SW480 (cell line): ENCODE measurements at places on chromosomes 2 and 18.
A peak's percentile ranks its signal among the peaks of the same experiment; 100 is the strongest.

- no peak for DNase-seq
These were observed 52.5 kb upstream of the STAM2 start for GRCh38 chr2:152227969-152228592.

DNA sequence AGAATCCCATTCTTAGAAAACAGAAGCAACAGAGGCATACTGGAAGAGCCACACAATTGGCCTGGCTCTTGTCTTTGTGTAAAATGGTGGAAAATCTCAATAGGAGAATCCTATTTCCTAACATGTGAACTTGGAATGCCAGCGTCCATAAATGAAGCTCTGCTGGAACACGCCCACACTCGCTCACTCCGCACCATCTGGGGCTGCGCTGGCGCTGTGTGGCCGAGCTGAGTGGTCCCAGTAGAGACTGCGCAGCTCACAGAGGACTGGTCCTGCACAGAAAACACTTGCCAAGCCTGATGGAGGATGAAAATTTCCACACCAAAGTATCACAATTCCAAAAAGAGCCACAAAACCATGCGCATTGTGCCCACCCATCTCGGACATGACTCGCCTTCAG is 56.2 kb downstream of the PXDN start:
- DNase-seq: no peak

DNA sequence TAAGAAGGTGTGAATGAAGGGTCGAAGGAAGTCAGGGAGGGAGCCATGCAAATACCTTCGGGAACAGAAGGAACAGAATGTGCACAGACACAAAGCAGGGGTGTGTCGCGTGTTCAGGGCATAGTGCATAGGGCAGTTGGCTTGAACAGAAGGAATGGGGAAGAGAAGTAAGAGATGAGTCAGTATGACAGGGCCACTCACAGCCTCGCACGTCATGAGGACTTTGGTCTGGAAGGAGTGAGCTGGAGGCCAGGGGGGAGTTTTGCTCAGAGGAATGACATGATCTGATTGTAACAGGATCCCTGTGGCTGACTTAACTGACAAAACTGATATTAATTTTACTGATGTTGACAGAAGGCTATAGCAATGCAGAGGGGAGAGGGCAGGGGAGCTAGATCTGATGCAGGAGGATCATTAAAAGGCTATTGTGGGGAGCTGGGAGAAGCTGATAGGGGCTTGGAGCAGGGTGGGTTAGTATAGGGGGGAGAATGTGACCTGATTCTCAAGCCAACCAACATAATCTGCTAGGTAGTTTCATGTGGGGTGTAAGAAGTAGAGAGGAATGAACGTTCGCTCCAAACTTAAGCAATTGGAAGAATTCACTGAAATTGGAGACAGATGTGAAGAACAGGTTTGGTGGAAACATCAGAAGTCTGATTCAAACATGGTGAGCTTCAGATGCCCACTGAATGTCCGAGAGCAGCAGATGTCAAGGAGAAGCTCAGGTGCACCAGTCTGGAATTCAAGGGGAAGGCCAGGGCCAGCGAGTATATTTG is 60.4 kb upstream of the COPS8 start:
- DNase-seq: peak; percentile 78

DNA sequence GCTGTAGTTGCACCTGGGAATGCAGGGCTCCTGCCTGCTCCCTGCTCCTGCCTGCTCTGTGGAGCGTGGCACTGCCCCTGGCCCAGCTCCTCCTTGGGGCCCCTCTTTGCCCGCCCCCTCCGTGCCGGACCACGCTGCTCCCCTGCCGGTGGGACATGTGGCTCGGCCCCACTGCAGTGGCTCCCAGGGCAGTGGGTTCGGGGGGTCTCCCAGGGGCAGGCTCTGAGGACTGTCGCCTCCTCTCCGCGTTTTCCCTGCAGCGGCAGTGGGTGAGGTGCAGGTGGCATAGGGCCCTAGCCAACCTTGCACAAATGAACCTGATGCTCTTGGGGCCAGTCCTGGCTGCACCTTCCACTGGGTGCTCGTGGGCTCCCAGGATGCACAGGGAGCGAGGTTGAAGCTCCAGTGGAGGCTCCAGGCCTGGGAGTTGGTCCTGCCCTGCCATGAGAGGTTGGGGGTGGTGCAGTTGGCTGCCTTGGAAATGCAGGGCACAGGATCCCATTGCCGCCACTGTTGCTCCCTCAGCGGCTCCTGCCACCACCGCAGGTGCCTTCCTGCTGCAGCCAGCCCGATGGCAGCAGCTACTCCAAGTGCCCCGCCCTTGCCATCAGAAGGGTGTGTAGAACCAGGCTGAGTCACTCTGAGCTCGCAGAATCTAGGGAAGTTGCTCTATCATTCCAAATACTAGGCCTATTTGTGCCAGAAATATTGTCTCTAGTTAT is 313.1 kb upstream of the SYT4 start:
- peak; percentile 1 for DNase-seq

- no peak for DNase-seq
These were observed 163.5 kb upstream of the SALL3 start for GRCh38 chr18:78816114-78816513.

GRCh38 chr18:78972930-78973331 is 6.7 kb upstream of the SALL3 start:
- DNase-seq: no peak

- no peak for DNase-seq
These were observed 238.8 kb downstream of the SMAD2 start for GRCh38 chr18:47691611-47692010.

- no peak for DNase-seq
These were observed 77.0 kb downstream of the CTIF start for GRCh38 chr18:48615566-48616401.

GRCh38 chr2:118470297-118470696 is 377.2 kb downstream of the EN1 start:
- DNase-seq: no peak

- peak; percentile 60 for DNase-seq
These were observed 2.3 kb upstream of the VSNL1 start for GRCh38 chr2:17538022-17538843.

- DNase-seq: peak; percentile 76
These were observed at the start of gene PSD4 for GRCh38 chr2:113173542-113174375. PSD4 (plus strand) TSS chr2:113173971; CDS start chr2:113182457, 8,486 bp downstream.

DNA sequence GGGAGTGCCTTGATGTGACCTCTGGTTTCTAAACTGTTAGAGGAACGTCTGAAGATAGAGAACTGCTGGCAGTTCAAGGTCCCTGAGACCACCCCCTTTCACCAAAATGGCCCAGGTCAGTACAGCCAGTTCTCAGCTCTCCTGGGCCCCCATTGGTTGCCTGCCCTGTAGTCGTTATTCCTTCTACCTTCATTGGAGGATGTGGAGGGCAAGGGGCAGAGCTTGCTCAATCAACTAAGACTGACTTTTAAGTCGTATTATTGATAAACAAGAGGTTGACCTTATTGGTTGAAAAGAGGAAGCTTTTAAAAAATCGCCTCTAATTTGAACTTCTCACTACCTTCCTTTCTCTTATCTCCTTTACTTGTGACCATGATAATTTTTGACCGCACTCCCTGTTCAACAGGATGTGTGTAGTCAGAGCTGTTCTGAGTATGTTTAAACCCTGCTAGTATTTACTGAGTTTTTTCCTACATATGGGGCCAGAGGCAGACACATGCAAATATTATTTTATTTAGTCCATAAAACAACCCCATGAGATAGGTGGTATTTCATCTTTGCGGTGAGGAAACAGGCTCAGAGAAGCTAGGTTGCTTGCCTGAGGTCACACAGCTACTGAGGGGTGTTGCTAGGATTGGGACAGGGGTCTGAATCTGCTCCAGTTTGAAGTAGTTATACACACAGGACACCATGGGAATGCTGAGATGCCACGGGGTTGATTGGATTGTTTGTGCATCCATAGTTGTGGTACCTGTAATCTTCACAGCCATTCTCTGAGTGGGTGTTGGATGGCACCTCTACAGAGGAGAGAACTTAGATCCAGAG is 65.9 kb downstream of the TMEM247 start:
- no peak for DNase-seq

- DNase-seq: no peak
These were observed 104.3 kb downstream of the NDUFA10 start for GRCh38 chr2:239920693-239921365.

GRCh38 chr2:174699993-174700766 is 64.1 kb downstream of the CHRNA1 start:
- peak; percentile 62 for DNase-seq

- DNase-seq: no peak
These were observed 139.4 kb downstream of the SEPTIN10 start for GRCh38 chr2:109474319-109474825.

GRCh38 chr2:218605432-218605831 is 2.3 kb upstream of the PLCD4 start:
- DNase-seq: no peak

DNA sequence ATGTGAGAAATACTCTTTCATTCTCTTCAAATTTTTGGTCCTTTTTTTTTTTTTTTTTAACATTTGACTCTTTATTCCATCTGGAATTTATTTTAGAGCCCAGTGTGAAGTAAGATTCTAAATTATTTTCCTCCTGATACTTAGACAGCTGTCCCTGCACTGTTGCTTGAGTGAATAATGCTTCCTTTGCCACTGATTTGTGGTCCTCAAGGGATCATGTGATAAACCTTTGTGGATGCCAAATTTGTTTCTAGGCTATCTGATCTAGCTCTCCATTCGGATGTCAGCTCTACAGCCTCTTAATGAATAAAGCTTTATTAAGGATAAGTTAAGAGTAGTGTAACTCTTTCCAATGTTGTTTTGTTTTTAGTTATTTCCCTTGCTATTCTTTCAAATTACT is 142.3 kb downstream of the SMAD7 start:
- no peak for DNase-seq

GRCh38 chr2:8485736-8486135 is 196.1 kb upstream of the ID2 start:
- no peak for DNase-seq

GRCh38 chr2:127453013-127453391 is 34.8 kb downstream of the PROC start:
- no peak for DNase-seq

DNA sequence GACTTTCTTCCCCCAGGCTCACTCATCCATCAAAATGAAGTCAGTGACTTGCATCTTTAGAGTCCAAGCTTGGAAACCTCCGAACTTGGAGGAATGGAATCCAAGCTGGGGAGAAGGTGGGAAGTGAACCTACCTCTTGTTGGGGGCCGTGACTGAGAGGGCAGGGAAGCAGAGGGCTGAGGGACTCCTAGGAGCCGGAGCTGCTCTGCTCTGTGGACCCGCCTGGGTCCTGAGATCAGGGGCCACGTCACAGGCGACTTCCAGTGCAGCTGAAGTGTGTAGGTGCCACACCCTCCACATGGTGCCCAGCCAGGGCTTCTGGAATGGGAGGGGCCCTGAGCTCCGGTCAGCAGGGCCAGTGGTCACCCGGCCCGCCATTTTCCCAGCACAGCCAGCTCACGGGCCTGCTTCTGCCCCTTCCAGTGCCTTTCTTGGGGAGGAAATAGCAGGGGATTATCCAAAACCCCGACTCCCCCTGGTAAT is 63.4 kb upstream of the OTOS start:
- DNase-seq: no peak

DNA sequence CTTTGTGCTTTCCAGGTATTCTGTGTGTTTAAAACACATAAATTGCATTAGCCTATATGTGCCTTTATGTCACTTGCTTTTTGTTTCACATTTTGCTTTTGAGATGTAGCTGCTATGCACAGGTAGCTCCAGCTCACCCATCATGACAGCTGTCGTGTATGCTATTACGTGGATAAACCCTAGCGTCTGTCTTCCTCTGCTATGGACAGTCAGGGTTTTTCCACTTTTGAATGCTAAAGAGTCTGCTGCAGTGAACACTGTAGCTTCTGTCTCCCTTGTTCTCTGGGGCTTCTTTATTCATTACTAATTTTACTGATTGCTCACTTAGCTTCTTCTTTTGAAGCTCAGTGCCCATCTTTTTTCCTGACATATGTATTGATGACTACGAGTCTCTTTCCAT is 24.7 kb upstream of the MBP start:
- no peak for DNase-seq

- no peak for DNase-seq
These were observed 371.9 kb upstream of the KCNH7 start for GRCh38 chr2:163210430-163210918.

GRCh38 chr2:5690286-5690685 is 1.9 kb upstream of the SOX11 start:
- no peak for DNase-seq

DNA sequence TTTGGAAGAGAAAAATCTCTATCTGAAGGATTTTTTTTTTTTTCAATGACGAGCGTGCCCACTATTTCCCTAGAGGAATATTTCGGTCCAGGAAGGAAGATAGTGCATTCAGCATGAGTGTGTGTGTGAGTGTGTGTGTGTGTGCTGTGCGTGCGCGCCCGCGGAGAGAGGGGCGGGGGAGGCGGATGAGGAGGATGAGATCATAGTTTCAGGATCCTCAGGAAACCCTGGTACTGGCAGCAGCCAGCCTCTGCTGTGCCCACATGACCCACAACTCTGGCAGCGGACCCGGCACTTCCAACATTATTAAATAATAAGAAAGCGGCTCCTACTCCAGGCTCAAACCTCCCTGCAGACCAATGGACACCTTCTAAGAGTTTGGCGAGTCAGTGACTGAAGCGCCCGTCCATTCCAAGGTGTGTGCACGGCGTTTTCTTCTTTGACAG is 217.0 kb upstream of the DTNA start:
- peak; percentile 78 for DNase-seq

DNA sequence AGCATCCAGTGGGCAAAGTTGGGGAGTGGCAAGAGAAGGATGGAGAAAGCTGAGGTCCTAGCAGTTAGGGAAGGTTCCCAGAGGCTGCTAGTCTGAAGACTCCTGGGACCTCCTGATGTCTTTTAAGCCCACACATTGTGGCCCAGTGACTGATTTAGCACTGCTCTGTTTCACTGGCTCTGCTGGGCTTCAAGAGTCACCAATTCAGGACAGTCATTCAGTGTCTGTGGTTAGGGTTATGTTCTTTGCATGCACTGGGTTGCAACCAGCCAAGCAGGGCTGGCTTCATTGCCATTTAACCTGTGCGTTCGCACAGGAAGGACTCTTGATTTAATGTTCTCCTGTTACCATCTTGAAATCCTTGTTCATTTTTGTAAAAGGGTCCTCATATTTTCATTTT is 199.2 kb downstream of the ICOS start:
- no peak for DNase-seq

DNA sequence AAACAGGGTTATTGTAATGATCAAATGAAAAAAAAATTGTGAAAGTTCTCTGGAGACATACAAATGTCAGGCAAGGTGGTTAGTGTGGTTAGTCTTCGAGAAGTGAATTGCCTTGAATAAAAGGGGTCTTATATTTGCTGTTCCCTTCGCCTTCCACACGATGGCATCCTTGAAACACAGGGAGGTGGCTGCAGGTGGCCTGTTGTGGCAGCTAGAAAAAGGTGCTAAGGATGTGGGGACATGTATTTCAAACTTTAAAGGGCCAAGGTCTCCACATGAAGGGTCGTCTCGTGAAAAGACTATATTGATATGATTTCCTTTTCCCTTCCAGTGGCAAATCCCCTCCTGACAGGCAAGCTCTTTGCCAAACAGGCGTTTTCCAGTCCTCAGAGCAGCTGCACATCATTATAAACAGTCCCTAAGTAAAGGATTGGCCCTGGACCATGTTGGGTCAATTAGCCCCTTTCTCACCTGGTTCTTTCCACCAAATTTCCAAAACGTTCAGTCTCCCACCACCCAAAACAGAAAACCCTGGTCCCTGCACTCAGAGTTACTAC is 68.5 kb downstream of the COPS8 start:
- DNase-seq: peak; percentile 72
